Stimulated activated CD8-positive, alpha-beta memory T cell treated with anti-CD3 and anti-CD28 coated beads, Interleukin-7, amount 100 ng/mL, for 1 hour (primary cell): ENCODE measurements at places on chromosomes 6 and 20.

DNA sequence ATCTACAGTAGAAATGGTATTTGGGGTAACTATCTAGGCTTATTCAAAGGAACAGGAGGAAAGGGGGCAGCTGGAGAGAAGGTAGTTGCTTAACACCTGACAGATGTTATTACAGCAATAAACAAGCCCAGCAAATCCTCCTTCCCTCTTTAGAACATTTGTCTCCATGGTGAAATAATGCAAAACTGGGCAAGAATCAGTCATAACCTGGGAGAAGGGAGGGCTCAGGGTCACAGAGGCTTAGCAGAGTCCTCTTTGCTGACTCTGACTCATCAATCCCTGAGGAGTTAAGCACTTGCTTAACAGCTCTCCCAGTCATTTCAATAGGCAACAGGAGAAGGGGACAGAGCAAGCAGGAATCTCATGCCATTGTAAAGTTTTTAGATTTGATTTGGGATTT is 230.3 kb downstream of the IBTK start:
- DNase-seq: no peak

- no peak for DNase-seq
Measured at GRCh38 chr20:16295534-16295933, 277.7 kb downstream of the KIF16B start.

- peak; percentile 39 for DNase-seq
Measured at GRCh38 chr6:31737991-31738979, 1.5 kb upstream of the MSH5 start.

- DNase-seq: no peak
Measured at GRCh38 chr20:22342410-22342809, 242.0 kb downstream of the FOXA2 start.

- DNase-seq: no peak
Measured at GRCh38 chr20:7758406-7758805, 181.9 kb downstream of the HAO1 start.

GRCh38 chr20:4435225-4435624 is 286.5 kb upstream of the PRND start:
- DNase-seq: no peak

- no peak for DNase-seq
Measured at GRCh38 chr20:1891263-1892118, 3.7 kb upstream of the SIRPA start.

DNA sequence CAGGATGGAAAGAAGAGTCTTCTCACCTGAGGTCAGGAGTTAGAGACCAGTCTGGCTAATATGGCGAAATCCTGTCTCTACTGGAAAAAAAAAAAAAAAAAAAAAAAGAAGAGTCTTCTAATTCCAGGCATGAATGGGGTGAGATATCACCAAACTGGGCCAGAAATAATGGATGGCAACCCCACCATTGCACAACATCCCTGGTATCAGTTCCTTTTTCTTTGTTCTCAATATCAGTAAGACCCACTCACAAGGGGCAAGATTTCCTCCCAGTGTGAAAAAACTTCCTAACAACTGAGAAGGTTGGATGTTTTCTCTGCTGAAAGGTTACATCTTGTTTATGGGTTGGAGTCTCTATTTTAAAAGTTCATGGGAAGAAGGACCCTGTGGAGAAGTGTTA is 23.6 kb upstream of the NR2E1 start:
- no peak for DNase-seq

- DNase-seq: no peak
Measured at GRCh38 chr6:21885532-21886114, 292.1 kb downstream of the SOX4 start.

DNA sequence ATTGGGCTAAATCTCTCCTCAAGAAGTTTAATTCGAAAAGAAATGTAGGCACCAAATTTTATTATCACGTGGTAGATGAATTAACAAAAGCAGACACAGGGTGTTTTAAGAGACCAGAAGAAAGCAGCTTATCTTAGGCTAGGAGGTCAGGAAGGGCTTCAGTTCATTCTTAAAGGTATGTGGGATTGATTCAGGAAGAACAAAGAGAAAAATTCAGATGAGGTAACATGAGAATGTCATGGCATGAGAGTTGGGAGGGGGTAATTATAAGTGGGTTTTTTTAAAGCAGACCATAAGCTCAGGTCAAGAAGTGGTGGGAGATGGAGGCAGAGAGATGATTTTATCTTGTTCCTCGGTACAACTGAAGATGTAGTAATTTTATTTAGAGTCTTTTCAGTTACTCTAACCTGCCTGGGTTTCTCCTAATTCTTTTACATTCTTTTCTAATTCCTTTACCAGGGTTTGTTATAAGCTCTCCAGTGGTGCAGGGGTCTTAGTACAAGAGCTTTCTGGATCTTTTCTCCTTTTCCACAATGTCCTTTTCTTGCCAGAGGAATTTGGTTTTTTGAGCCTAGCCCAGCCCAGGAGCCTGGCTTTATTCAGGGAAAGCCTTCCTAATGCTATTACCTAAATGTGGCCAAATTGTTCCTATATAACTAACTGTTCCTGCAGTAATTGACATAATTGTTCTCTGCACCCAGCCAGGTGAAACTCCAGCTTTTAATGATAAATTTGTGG is 474.1 kb upstream of the BTBD3 start:
- DNase-seq: no peak

GRCh38 chr6:112041535-112041934 is 12.4 kb upstream of the CCN6 start:
- no peak for DNase-seq

DNA sequence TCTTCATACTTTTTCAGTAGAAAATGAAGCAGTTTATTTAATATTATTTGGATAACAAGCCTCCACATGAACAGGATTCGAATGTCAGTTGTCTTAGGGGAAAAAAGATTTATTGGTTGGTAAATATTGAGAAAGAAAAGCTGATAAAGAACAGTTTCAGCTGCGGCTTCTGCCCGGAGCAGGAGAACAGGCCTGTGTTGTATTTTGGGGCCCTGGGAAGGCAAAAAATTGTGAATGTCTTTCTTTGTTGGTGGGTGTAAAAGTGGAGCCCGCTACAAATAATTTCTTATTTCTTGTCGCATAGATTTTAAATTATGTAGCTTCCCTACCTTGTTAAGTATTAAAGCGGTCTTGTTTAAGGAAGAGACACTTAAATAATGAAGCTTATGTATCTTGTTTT is 90.5 kb upstream of the PAX1 start:
- DNase-seq: no peak
